ENCODE measurements at places on chromosomes 16 and 17. TPM values are rescaled to one million over a fixed set of nuclear protein-coding genes. Genes with fewer than 3 reads are reported as not detected.

CMC2 gene
- total RNA-seq = 64.2 TPM

C17orf50 gene
- total RNA-seq = not detected

DNA sequence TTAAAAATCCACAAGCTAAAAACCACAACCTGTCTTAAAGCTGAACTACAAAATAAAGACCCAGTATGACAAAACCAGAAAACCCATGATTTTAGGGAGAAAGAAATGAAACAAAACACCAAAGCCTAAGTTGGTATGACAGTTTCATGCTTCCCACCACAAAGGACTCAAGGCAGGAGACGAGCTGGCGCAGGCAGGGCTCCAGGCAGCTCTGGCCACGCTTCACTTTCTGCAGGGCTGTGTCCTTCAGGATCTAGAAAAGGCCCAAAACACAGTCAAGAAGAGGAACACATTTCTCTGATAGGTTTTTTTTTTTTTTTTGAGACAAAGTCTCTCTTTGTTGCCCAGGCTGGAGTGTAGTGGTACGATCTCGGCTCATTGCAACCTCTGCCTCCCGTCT, 75.3 kb downstream of the WDR59 start:
- no peak overlapping the region for H3K4me3 ChIP-seq
- peaks cover 65% of the 10 kb centered on the region for H3K36me3 ChIP-seq
- no peaks in the 10 kb centered on the region for H3K27me3 ChIP-seq
- no peaks in the 10 kb centered on the region for H3K4me1 ChIP-seq

CLEC19A gene
- total RNA-seq = 0.20 TPM

- no peak overlapping the region for H3K27ac ChIP-seq
- no peak overlapping the region for H3K4me3 ChIP-seq
- no peaks in the 10 kb centered on the region for H3K27me3 ChIP-seq
These were observed 19.7 kb downstream of the ARHGAP17 start for GRCh38 chr16:24995469-24995868.

- no peaks in the 10 kb centered on the region for H3K27me3 ChIP-seq
- no peak overlapping the region for H3K27ac ChIP-seq
- H3K4me3 ChIP-seq = no peak overlapping the region
- no peak for DNase-seq
- peaks cover 2% of the 10 kb centered on the region for H3K4me1 ChIP-seq
These were observed 224.6 kb upstream of the N4BP1 start for GRCh38 chr16:48834576-48834975.

GRCh38 chr17:1484676-1485422, 7.6 kb downstream of the MYO1C start:
- no peak overlapping the region for H3K27ac ChIP-seq
- H3K4me3 ChIP-seq = peak overlapping the region; percentile 77
- DNase-seq = peak; percentile 88

GJD3 gene
- total RNA-seq = not detected

GRCh38 chr16:27326738-27327585, 13.2 kb downstream of the IL4R start:
- H3K27ac ChIP-seq = peak overlapping the region; percentile 65
- no peaks in the 10 kb centered on the region for H3K27me3 ChIP-seq
- H3K4me3 ChIP-seq = no peak overlapping the region
- H3K4me1 ChIP-seq = peaks cover 9% of the 10 kb centered on the region

GRCh38 chr16:30948667-30949649, at the start of gene ORAI3:
Gene ORAI3, plus strand, starts transcription at chr16:30949068. Its CDS starts 222 bp downstream, at chr16:30949290.
- H3K27me3 ChIP-seq = no peaks in the 10 kb centered on the region
- H3K36me3 ChIP-seq = peaks cover 27% of the 10 kb centered on the region
- H3K27ac ChIP-seq = no peak within 1 kb of the TSS
- peak within 1 kb of the TSS; percentile 91 for H3K4me3 ChIP-seq
- H3K4me1 ChIP-seq = no peaks in the 10 kb centered on the region

DNA sequence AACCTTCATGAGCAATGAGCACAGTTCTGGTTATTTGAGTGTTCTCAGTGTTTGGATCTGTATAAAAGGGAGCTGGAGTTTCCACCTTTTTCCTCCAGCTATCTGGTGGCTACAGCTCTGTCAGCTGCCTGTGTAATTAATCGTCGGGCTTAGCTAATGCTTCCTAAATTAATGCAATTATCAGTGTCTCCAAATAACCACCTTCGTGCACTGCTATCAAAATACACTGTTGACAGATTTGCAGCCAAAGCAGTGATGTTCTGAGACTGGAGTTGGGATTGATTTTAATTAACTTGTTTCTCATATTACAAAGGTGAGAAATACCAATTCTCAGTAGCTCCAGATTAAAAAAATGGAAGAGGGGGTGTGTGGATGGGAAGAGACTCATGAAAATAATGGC, 325.8 kb downstream of the CBLN1 start:
- DNase-seq = no peak
- H3K27ac ChIP-seq = no peak overlapping the region
- no peaks in the 10 kb centered on the region for H3K27me3 ChIP-seq
- H3K4me1 ChIP-seq = no peaks in the 10 kb centered on the region

- H3K27me3 ChIP-seq = no peaks in the 10 kb centered on the region
- no peaks in the 10 kb centered on the region for H3K4me1 ChIP-seq
- H3K4me3 ChIP-seq = no peak overlapping the region
- no peak for DNase-seq
- H3K27ac ChIP-seq = no peak overlapping the region
These were observed 10.0 kb downstream of the TNFAIP1 start for GRCh38 chr17:28345419-28346198.

DNA sequence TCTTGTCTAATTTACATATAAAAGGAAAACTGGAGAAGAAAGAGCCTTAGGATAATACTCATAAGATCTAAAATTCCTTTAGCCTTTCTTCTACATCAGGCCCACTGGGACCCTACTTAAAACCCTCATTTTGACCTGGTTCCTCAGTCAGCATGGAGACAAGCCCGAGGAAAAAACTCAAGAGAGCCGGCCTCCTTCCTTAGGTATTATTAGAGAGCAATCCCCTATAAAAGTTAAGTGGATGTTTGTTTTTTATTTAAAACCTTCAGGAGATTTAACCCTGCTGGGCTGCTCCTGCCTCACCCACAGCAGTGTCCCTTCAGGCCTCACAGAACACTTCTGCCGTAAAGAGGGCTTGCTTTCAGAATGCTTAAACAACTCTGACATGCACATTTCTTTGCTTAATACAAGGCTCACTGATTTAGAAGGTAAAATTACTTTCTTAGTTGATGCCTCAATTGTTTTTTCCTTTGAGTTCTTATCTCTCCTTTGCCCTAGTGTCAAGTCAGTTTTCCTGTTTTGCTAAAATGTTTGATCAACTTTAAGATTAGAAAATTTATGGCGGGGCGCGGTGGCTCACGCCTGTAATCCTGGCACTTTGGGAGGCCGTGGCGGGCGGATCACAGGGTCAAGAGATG, 145.6 kb upstream of the TBX2 start:
- no peaks in the 10 kb centered on the region for H3K36me3 ChIP-seq
- H3K4me1 ChIP-seq = no peaks in the 10 kb centered on the region
- H3K27me3 ChIP-seq = no peaks in the 10 kb centered on the region
- DNase-seq = no peak

- no peaks in the 10 kb centered on the region for H3K27me3 ChIP-seq
- peaks cover 5% of the 10 kb centered on the region for H3K4me1 ChIP-seq
- no peak overlapping the region for H3K27ac ChIP-seq
- no peaks in the 10 kb centered on the region for H3K36me3 ChIP-seq
- no peak for DNase-seq
These were observed 4.2 kb downstream of the ASPA start for GRCh38 chr17:3479988-3480387.

GRCh38 chr16:8614435-8615029, 7.0 kb upstream of the METTL22 start:
- H3K27ac ChIP-seq = no peak overlapping the region
- H3K4me3 ChIP-seq = no peak overlapping the region
- DNase-seq = no peak
- H3K36me3 ChIP-seq = no peaks in the 10 kb centered on the region
- no peaks in the 10 kb centered on the region for H3K4me1 ChIP-seq

DNA sequence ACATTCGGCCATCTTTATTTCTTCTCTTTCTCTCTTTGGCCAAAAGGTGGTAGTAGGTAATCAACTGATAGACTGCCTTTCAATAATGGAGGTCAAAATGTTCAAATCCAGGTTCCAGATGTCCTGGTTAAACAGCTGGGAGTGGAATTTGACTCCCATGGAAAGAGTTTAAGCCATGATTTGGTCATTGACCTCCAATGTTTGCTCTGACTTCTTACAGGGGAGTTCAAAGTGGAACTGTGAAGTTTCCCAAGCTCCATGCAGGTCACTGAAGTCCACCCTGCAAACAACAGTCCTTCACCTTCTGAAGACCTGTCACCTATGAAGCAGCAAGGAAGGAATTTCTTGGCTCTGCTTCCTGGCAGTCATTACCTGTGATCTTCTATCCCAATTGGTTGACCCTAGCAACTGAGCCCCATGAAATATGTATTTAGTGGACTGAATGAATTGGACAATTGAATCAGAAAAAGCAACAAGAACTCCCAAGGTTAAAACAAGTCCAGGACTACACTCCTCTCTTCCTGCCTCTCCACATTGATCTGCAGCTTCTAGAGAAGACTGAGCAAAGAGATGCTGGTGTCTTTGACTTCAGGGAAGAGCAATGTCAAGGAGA, 28.0 kb upstream of the SOX9 start:
- H3K27me3 ChIP-seq = no peaks in the 10 kb centered on the region
- no peak for DNase-seq
- no peaks in the 10 kb centered on the region for H3K4me1 ChIP-seq
- no peak overlapping the region for H3K4me3 ChIP-seq

USP10 gene
- 205 TPM for total RNA-seq

GRCh38 chr16:66515596-66516508, 34.1 kb downstream of the TK2 start:
- peak; percentile 50 for DNase-seq
- H3K27ac ChIP-seq = no peak overlapping the region
- H3K4me1 ChIP-seq = peaks cover 4% of the 10 kb centered on the region
- H3K27me3 ChIP-seq = no peaks in the 10 kb centered on the region
- H3K4me3 ChIP-seq = no peak overlapping the region
- peaks cover 9% of the 10 kb centered on the region for H3K36me3 ChIP-seq

DNA sequence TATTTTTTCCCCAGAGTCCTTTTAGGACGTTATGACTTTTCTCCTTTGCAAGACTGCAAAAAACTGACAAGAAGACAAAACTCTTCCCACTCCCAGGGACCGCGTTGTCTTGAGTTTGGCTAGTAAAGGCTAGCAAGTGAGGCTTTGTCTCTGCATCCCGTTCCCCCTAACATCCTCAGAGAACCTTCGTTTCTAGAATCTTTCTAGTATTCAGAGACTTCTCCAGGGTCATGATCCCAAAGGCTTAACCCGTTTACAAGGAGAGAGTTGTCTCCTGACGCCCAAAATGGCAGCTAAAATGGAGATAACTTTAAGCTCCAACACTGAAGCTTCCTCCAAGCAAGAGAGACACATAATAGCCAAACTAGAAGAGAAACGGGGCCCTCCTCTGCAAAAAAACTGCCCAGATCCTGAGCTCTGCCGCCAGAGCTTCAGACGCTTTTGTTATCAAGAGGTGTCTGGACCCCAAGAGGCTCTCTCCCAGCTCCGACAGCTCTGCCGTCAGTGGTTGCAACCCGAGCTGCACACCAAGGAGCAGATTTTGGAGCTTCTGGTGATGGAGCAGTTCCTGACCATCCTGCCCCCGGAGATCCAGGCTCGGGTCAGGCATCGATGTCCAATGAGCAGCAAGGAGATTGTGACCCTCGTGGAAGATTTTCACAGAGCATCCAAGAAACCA, 843 bp downstream of the ZNF174 start:
- H3K27ac ChIP-seq = no peak overlapping the region
- peaks cover 65% of the 10 kb centered on the region for H3K36me3 ChIP-seq
- peak overlapping the region; percentile 95 for H3K4me3 ChIP-seq
- no peaks in the 10 kb centered on the region for H3K27me3 ChIP-seq
- DNase-seq = peak; percentile 45

GRCh38 chr16:58062821-58063220, 37.3 kb downstream of the MMP15 start:
- no peak for DNase-seq
- H3K4me3 ChIP-seq = no peak overlapping the region
- H3K27me3 ChIP-seq = no peaks in the 10 kb centered on the region
- H3K4me1 ChIP-seq = no peaks in the 10 kb centered on the region

GRCh38 chr16:5557966-5558365, 460.4 kb upstream of the EEF2KMT start:
- DNase-seq = no peak
- no peak overlapping the region for H3K4me3 ChIP-seq
- no peak overlapping the region for H3K27ac ChIP-seq
- H3K27me3 ChIP-seq = no peaks in the 10 kb centered on the region
- H3K36me3 ChIP-seq = no peaks in the 10 kb centered on the region

All from H9 (cell line).